Activated effector memory CD4-positive, alpha-beta T cell treated with Interleukin-2 at 50 U/mL for 16 hours (primary cell): ENCODE measurements at places on chromosomes 4 and X.

- DNase-seq = no peak
Measured at GRCh38 chr4:124806403-124806802, 93.9 kb upstream of the ANKRD50 start.

DNA sequence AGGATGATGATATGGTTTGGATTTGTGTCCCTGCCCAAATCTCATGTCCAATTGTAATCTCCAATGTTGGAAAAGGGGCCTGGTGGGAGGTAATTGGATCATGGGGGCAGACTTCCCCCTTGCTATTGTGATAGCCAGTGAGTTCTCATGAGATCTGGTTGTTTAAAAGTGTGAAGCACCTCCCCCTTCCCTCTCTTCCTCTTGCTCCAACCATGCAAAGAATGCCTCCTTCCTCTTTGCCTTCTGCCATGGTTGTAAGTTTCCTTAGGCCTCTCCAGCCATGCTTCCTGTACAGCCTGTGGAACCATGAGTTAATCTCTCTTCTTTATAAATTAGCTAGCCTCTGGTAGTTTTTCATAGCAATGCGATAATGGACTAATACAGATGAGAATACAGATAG, 19.7 kb upstream of the ALG13 start:
- no peak for DNase-seq

DNA sequence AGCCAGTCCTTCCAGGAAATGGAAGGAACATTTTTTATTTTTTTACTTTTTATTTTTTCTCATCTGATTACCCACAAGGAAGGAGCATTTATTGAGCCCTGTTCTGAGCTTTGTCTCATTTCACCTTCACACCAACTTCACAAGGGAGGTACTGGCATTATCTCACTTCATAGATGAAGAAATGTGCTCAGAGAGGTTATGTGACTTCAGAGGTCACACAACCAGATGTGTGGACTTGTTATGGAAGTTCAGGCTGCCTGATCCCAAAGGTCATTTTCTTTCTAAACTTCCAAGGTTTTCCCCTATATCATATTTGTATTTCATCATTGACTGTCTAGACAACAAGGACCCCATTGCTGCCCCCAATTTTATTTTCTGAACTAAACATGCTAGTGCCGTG, 160.3 kb downstream of the DCLK2 start:
- no peak for DNase-seq

DNA sequence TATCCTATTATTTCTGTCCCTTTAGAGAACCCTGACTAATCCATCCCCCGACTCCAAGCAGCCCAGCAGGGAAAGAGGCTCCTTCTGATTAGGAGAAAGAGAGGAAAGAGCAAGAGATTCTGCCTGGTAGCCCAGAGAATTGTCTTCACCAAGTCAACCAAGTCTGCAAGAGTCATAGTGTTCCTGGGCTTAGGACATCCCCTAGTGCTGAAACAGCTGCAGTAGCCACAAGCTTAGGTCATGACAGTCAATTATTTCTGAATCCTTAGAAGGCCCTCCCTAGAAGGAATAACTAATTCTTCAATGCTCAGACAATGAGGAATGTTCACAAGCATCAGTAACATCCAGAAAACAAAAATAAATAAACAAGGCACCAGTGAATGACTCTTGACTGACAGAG, 480.3 kb upstream of the GRIA3 start:
- no peak for DNase-seq

GRCh38 chr4:164301430-164301829, 452.5 kb upstream of the SMIM31 start:
- DNase-seq = no peak

GRCh38 chr4:42915484-42915883, 23.0 kb downstream of the GRXCR1 start:
- no peak for DNase-seq

GRCh38 chr4:173243917-173244658, 75.5 kb downstream of the GALNT7 start:
- DNase-seq = no peak

DNA sequence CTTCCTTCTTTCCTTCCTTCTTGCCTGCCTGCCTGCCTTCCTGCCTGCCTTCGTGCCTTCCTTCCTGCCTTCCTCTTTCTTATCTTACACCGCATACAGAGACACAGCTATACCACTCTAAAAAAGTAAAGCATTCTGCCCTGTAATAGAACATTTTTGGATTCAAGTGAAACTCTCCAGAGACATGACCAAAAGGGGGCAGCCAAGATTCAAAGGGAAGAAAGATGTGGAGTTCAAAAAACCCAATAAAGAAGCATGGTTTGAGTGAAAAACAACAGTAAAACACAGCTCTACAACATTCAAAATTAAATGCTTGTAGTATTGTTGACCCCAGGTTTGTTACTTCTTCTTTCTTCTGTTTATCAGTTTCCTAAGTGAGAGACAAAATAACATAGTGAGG, 914.9 kb upstream of the PCDH7 start:
- DNase-seq = no peak

DNA sequence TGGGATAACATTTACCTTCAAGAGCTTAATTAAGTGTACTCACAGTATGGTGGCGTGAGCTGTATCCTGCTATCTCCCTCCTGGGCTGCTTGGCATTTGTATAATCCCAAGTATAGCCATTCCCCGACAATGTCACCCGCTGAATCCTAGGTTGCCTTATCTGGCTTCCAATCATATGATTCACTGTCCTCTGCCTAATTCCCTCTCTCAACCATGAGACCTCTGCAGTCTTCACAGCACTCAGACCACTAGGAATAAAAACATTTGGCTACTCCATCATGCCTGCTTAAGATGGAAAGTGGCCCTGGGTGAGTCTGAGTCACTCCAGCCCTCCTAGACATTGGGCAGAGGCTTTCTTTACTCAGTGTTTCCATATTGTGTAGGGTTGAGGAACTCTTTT, 28.9 kb upstream of the WDFY3 start:
- DNase-seq = no peak

DNA sequence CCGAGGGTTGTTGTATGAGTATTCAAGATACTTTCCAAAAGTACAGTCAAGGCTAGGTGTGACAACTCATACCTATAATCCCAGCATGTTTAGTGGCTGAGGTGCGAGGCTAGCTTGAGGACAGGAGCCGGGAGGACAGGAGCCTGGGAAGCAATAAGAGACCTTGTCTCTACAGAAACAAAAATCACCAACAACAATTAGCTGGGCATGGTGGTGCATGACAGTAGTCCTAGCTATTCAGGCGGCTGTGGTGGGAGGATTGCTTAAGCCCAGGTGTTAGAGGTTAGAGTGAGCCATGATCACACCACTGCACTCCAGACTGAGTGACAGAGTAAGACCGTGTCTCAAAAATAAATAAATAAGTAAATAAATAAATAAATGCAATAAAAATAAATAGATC, 91.6 kb downstream of the TLL1 start:
- DNase-seq = no peak

DNA sequence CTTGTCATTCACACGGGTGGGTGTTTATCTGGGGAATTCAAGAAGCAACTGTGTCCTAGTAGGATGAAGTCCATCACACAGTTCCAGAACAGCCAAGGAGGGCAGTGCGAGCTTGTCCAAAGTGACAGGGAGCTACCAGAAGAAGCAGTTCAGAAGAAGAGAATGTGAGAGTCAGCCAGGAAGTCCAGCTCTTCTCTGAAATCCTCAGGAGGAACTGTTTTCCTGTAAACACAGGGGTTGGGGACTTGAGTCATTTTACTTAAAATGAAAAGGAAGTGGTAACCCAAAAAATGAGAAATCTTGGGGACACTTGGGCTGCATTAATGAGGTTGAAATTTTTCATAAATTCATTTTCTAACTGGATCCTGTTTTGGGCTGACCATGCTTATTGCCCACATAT, 8.2 kb upstream of the TLR10 start:
- no peak for DNase-seq

GRCh38 chrX:6149060-6149872, 79.4 kb downstream of the NLGN4X start:
- DNase-seq = no peak

GRCh38 chrX:3516051-3516541, 169.6 kb upstream of the MXRA5 start:
- DNase-seq = no peak

DNA sequence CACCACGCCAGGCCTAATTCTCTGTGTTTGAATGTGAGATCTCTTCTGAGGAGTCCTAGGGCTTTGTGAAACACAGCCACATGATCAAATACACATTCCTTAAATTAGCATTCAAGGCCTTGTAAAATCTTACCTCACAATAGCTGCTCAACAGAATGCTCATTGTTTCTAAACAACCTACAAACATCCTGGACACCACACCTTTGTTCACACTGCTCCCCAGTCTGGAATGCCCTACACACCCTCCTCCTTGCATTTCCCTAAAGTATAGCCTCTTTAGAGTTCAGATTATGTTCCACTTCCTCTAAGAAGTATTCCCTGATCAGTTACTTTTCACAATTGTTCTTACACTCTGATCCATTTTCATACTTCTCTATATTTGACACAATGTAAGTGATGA, 110.6 kb downstream of the AGTR2 start:
- no peak for DNase-seq

- DNase-seq = no peak
Measured at GRCh38 chr4:175656649-175657048, 155.4 kb downstream of the GPM6A start.

DNA sequence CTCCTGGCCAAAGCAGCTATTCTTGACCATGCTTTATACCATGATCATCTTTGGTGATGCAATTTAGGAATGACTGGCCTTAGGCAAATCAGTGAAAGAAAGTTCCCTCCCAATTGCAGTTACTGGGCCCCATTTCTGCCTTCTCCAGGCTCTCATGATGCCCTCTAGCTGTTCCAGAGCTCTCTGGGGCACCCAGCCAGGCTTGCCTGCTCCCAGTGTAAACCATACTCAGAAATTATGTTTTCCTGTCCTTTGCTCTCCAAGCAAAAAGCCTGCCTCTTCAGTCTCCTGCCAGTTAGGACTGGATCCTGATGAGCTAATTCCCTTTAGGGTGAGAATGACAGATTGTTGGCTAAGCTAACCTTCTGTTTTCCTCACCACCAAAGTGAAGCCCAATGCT, 85.3 kb upstream of the RBPJ start:
- no peak for DNase-seq

- DNase-seq = no peak
Measured at GRCh38 chrX:68831405-68832100, 2.7 kb downstream of the EFNB1 start.

GRCh38 chrX:33171041-33171440, 40.3 kb downstream of the DMD start:
- DNase-seq = no peak

DNA sequence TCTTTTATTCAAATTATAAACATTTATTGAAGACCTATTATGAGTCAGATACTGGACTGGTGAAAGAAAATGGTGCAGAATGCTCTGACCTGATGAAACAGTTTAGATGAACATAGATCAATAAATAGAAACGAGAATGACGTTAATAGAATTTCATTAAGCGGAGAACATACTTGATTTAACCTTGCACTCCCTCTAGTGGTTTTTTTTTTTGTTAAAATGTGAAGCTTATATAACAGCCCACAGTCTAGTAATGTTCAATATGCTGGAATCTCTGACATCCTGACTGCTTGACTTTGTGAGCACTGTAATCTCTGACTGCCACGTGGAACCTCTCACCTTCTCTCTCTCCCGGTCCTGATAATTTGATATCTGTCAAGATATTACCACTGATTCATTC, 32.3 kb downstream of the HDAC8 start:
- DNase-seq = no peak

- no peak for DNase-seq
Measured at GRCh38 chr4:172050911-172051310, 237.7 kb downstream of the GALNTL6 start.

DNA sequence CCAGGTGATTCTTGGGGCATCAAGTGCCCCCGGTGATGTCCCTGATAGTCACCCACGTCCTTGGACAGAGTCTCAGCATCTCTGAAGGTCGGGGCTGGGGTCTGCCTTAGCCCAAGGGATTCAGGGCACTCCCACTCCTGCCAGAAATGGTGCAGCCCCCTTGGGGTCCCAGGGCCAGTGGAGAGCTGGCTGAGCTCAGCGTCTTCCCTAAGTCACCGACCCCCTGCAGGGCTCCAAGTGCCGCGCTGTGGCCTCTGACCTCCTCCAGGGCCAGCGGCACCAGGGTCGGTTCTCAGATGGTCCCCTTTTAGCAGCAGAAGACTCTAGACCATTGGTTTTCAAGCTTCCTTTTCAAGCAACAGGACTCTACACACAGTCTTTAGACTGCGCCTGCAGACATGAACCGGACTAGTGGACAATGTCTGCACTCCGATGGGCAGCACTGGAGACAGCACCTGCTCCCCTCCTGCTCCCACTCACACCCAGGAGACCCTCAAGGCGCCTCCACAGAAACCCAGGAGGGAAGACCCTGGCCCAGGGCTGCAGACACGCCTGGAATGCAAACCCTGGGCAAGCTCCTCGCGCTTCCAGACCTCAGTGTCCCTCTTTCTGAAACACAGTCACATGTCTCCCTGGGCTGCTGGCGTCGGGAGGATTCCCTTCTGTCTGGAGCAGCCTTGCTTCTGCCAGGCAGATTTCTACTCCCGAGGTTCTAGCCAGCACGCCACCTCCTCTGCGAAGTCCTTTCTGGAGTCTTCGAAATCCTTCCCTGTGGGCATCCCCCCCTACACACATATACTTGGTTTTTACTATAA, 53.9 kb downstream of the ABLIM2 start:
- DNase-seq = no peak

DNA sequence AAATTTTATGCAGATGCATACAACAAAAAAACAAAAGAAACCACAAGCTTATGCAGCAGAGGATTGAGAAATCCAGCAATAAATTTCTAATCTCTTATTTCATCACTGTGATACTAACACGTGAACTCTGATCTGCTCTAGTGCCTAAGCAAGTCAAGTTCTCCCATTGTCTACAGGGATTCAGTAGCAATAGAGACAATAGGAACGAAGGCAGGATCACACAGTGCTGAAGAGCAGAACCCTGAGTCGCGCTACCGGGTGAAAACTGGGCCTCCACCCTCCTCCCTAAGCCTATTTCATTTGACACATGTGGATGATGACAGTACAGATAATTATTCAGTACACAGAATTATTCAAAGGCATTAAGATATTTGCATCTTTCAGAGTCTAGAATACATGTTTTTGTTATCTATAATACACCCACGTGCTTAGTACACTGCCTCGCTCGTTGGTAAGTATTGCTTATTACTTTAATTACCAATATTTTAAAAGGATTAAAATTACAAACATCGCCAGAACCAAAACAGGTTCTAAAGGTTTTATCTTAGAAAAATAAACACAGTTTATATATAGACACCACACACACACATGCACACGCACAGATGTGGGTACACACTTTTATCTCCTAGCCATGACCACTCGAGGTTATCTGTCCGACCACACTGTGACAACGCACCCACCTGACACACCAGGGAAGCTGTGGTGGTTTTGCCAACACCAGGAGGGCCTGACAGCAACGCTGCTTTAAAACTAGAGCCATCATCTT, 60.1 kb downstream of the RFC1 start:
- no peak for DNase-seq

DNA sequence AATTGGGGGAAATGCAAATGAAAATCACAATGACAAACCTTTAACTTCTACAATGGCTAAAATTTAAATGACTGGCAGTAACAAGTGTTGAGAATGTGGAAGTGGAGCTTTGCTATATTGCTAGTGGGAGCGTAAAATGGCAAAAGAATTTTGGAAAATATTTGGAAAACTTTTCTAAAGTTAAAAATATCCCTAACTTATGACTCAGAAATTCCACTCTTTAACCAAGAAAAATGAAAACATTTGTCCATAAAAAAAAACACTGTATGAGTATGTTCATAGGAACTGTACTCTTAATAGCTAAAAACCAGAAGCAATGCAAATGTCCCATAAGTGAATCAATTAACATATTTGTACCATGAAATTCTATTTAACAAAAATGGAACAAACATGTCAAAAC, 3.6 kb downstream of the TBCK start:
- no peak for DNase-seq

GRCh38 chrX:37871626-37872302, 24.4 kb upstream of the DYNLT3 start:
- no peak for DNase-seq
